ENCODE measurements at places on chromosomes 1 and 21. TPM values are rescaled to one million over a fixed set of nuclear protein-coding genes. Genes with fewer than 3 reads are reported as not detected.

TTC3 gene
- polyA plus RNA-seq: 351 TPM

FOXO6 gene
- polyA plus RNA-seq: 0.59 TPM

NUCKS1 gene
- 134 TPM for polyA plus RNA-seq

BATF3 gene
- 0.82 TPM for polyA plus RNA-seq

SMIM12 gene
- polyA plus RNA-seq: 42.6 TPM

AGPAT3 gene
- polyA plus RNA-seq: 9.3 TPM

GUCA2B gene
- polyA plus RNA-seq: not detected

IGFN1 gene
- polyA plus RNA-seq: not detected

RPTN gene
- polyA plus RNA-seq: not detected

PSMB2 gene
- polyA plus RNA-seq: 52.1 TPM

FMO1 gene
- not detected for polyA plus RNA-seq

ZNF684 gene
- polyA plus RNA-seq: 10.5 TPM

DHRS3 gene
- polyA plus RNA-seq: 0.22 TPM

CD164L2 gene
- polyA plus RNA-seq: not detected

KLHDC8A gene
- 11.7 TPM for polyA plus RNA-seq

CHODL gene
- 28.8 TPM for polyA plus RNA-seq

SEMA6C gene
- polyA plus RNA-seq: 32.5 TPM

A3GALT2 gene
- polyA plus RNA-seq: not detected

C1orf198 gene
- 18.9 TPM for polyA plus RNA-seq

P3H1 gene
- 32.4 TPM for polyA plus RNA-seq

PPFIA4 gene
- polyA plus RNA-seq: 1.6 TPM

PLA2G4A gene
- polyA plus RNA-seq: not detected

SPRR2E gene
- not detected for polyA plus RNA-seq

RXRG gene
- 0.78 TPM for polyA plus RNA-seq

TIAM1 gene
- 13.2 TPM for polyA plus RNA-seq

SH2D5 gene
- 27.9 TPM for polyA plus RNA-seq

DCST2 gene
- 0.76 TPM for polyA plus RNA-seq

PRR9 gene
- polyA plus RNA-seq: not detected

TMEM9 gene
- polyA plus RNA-seq: 182 TPM

TAGLN2 gene
- polyA plus RNA-seq: 0.52 TPM

All from neural cell (in vitro differentiated cells).